NCI-H69 (cell line): ENCODE measurements at places on chromosomes 1 and 21.

GRCh38 chr1:57188168-57188567 lies 222.4 kb upstream of the C8B start:
- DNase-seq, result no peak

GRCh38 chr1:5495596-5496410 lies 496.4 kb downstream of the NPHP4 start:
- no peak for DNase-seq

- DNase-seq, result peak; percentile 35
Measured at GRCh38 chr1:84174051-84174556, 30.0 kb downstream of the PRKACB start.

DNA sequence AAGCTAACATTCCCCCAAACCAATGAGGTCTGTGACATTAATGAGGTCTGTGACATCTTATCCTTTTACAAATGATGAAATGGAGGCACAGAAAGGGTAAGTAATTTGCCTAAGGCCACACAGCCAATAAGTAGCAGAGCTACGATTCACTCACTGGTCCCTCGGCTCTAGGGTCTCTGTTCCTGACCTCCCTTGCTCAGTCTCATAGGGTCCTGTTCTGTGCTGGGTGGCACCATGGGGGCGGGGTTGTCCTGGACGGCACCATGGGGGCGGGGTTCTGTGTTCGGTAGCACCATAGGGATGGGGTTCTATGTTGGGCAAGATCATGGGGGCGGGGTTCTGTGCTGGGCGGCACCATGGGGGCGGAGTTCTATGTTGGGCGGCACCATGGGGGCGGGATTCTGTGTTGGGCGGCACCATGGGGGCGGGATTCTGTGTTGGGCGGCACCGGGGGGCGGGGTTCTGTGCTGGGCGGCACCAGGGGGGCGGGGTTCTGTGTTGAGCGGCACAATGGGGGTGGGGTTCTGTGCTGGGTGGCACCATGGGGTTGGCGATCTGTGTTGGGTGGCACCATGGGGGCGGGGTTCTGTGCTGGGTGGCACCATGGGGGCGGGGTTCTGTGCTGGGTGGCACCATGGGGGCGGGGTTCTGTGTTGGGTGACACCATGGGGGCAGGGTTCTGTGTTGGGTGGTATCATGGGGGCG lies 55.6 kb downstream of the CLSTN1 start:
- peak; percentile 8 for DNase-seq

- DNase-seq, result peak; percentile 68
Measured at GRCh38 chr1:84583648-84584047, 9.4 kb upstream of the CTBS start.

DNA sequence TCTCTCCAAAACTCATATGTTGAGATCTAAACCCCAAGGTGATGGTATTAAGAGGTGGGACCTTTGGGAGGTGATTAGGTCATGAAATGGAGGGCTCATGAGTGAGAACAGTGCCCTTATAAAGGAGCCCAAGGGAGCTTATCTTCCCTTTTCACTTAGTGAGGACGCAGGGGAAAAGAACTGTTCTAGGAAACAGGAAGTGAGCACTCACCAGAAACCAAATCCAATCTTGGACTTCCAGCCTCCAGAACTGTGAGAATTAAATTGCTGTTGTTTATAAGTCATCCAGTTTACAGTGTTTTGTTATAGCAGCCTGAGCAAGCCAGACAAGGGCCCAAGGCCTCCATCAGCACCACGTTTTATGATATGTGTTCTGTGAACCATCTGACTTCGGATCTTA lies 60.3 kb upstream of the LRRC8D start:
- no peak for DNase-seq

- DNase-seq, result peak; percentile 93
Measured at GRCh38 chr1:161305867-161306519, 3.8 kb downstream of the MPZ start.

DNA sequence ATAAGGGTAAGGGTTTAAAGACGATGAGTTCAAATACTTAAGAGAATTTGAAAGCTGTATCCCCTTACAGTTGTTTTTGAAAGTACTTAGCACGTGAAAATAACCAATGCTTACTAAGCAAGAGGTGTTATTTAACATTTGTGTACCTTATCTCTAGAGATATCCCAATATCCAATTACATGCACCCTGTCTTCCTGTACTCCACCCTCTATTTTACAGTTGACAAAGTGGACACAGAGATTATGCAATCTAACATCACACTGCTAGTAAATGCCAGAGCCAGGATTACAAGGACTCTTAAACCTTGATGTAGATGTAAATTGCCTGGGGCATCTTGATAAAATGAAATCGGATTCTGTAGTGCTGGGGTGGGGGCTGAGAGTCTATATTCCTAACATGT lies 72.0 kb downstream of the GDAP2 start:
- peak; percentile 23 for DNase-seq

GRCh38 chr1:31786366-31787060 lies 22.4 kb upstream of the ADGRB2 start:
- peak; percentile 76 for DNase-seq

DNA sequence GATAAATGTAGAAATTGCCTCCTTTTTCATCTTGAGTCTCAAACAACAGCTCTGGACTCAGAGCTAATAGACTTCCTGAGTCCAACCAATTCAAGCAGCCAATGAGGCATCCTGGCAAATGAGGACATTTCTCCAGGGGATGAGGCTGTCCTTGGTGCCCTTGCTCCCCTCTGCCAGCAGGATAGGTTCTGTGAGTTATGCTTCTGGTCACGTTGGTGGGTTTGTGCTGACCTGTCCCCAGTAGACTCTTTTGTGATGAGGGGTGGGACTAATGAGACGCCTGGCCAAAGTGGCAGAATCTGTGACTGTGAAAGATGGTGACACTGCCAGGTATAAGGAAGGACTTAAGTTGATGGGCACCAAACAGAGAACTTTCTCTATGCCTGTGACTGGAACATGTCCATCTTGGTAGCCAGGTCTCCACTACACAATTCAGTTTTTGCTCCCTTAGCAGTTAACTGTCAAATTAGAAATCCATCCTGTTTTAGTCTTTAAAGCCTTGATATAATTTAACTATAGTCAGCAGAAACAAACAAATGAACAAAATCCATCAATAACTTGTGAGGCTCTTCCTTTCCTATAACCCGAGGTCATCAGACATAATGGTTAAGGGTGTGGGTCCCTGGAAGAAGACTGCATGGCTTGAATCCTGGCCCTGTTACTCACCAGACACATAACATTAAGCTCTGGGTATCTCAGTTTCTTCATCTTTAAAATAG lies 35.7 kb upstream of the THEM4 start:
- peak; percentile 61 for DNase-seq
